ENCODE measurements at places on chromosomes 1 and 21.

- DNase-seq, result no peak
Measured at GRCh38 chr1:202794051-202794740, 14.0 kb downstream of the KDM5B start.

GRCh38 chr1:17023102-17023501 is 11.4 kb upstream of the ATP13A2 start:
- DNase-seq, result no peak

GRCh38 chr1:232951180-232951579 is 769 bp downstream of the NTPCR start:
- no peak for DNase-seq

DNA sequence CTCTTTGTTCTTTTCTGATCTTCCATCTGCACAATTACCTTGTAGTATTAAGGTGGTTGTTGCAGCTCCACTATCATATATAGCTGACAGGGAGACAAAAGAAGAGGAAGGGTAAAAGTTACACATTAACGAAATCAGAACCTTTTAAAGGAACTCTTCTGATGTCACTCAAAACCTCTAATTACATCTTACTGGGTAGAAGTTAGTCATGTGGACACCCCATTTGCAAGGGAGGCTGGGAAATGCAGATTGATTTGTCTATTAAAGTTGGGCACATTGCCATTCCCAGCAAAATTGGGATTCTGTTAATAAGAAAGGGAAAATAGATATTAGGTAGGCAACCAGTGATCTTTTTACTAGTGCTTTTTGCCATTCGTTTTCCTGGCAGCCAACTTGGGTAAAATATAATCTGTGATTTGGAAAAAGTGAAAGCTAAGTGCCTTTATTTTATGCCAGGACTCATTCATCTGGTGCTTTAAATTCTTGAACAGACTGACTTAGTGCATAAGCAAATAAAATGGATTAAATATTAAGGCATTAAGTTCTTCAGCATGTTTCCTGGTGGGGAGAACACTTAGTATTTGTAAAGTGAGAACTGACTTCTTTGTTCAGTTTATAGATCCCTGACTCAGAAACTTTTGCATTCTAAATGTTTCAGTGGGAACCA is 71.3 kb downstream of the DNM3 start:
- DNase-seq, result no peak

DNA sequence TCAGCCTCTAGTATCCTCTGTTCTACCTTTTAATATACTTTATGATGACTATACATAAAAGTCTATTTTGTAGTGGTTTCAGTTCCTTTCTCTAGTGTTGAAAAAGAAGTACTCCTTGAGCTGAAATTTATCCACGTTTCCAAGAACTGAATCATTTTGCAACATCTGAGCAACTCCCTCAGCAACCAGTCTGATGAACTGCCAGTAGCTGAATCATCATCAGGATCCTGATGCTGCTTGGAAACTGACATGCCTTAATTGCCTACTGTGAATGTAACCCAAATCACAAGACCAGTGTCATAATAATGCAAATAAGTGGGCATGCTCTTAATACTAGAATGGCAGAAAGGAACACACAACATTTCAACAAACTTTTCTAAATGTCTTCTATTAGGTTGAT is 103.3 kb downstream of the CYYR1 start:
- DNase-seq, result no peak

DNA sequence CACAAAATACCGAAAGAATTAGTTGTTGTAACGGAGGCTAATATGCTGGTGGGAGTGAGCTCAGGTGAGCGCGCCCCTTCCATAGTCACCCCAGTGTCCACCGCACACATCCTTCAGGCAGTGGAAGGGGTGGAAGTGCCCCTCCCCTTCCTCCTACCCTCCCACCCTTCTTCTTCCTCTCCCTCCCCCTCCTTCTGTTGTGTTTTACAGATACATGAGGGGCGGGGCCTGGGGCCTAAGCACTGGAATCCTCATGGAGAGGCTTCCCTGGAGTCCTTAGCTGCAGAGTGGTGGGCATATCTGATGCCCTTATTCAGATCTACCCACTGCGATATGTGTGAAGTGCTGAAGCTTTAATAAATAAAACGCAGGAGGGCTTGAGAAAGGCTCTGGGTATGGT is 10.3 kb upstream of the ADARB1 start:
- no peak for DNase-seq

Data from coronary artery (tissue), 2 donors.